ENCODE measurements at places on chromosomes 4 and X.

- DNase-seq = peak; percentile 19
These were observed 1.8 kb upstream of the EOLA2 start for GRCh38 chrX:149939905-149940673.

GRCh38 chrX:57447856-57448255, 144.0 kb upstream of the ZXDB start:
- DNase-seq = no peak

GRCh38 chr4:82611982-82612381, 50.2 kb upstream of the TMEM150C start:
- no peak for DNase-seq

DNA sequence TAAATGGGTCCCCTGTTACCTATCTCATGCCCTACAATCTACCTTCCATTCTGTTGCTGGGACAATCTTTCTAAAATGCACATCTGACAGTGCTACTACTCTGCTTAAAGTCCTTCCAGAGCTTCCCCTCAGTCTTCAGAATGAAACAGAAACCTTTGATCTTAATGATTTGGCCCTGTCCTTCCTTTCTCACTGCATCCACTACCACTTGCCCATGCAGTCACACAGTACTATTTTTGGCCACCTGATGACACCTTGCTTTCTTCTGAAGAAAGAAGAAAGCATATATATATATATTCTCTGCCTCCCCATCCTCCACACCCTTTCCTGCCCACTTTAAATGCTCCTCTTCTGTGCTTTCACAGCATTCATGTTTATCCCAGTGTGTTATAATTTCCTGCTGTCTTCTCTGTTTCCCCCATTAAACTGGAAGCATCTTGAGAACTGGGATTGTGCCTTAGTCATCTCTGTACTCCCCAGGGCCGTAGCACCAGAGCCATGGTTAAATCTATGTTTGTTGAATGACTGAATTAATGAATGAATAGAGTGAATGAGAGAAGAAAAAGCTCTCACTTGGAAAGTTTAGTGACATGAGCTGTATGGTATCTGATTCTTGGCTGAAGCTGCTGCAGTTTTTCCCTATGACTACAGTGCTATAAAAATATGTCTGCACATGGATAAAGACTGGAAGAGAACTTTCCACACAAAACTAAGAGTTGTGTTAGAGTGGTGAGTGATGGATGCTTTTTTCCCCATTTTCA, 56.2 kb downstream of the RTL9 start:
- DNase-seq = no peak

GRCh38 chr4:866068-866760, 40.3 kb upstream of the CPLX1 start:
- no peak for DNase-seq

DNA sequence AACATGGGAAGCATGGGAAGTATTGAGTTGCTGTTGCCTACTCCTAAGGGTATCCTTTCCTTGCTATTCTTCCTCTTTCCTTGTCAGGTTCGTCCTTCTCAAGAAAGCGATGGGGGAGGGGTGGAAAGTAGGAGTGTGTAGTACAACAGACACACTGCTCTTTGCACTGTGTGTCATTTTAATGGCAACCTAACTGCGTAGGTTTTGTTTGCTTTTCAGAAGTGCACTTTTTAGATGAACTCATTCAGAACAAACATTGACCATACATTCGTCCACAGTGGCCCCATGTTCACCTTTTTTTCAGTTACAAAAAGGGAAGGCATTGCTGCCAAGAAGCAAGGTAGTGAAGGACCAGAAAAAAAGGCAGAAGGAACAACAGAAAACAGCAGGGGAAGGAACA, 10.2 kb upstream of the YIPF6 start:
- no peak for DNase-seq

DNA sequence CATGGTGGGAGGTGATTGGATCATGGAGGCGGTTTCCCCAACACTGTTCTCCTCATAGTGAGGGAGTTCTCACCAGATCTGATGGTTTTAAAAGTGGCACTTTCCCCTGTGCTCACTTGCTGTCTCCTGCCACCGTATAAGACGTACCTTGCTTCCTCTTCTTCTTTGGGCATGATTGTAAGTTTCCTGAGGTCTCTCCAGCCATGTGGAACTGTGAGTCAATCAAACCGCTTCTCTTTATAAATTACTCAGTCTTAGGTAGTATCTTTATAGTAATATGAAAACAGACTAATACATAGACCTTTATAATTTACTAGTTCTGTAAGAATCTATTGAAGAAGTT, 82.5 kb upstream of the PITX2 start:
- no peak for DNase-seq

DNA sequence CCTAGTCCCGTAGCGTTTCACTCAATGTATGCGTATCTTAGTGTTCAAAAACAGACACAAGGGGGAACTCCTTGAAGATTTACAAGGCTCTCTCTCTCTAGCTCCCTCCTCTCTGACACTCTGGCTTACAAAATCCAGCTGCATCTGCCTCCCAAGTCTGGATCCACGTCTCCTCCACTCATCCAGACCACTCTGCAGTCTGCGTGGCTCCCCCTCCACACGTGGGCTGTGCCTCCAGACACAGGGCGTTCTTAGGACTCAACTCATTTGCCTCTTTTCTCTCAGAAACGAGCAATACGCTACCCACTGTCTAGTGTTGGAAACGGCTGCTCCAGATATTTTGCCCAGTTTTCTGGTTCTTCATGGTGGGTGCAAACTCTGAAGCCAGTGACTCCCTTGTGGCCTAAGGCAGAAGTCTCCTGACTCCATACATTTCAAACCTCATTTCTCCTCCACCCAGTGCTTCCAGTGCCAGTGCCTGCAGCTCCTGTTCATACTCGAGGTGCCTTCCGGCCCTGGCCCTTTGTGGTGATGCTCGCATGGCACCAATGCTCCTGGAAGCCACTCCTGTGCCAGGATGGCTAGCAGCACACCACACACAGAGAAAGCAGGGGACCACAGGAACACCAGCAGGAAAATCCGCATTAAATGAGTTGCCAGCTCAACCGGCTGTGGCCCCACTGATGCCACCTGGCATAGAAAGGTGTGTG, 24.1 kb downstream of the NAT8L start:
- no peak for DNase-seq

DNA sequence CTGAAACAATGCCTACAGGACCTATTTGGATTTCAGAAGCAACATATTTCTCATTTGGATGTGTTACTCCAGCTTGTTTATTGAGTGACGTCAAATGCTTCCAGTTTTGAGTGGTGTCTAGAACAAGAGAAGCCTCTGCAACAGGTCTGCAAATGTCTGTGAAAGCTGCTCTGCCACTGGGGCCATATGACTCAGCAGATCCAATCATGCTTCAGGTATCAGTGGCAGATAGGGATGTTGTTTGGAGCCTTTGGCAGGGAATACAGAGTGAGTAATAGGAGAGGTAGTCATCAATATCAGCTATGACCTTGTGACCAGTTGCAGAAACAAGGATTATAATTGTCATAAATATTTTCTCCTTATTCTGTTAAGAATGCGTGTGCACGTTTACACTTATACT, 141.1 kb upstream of the ZXDA start:
- DNase-seq = no peak

DNA sequence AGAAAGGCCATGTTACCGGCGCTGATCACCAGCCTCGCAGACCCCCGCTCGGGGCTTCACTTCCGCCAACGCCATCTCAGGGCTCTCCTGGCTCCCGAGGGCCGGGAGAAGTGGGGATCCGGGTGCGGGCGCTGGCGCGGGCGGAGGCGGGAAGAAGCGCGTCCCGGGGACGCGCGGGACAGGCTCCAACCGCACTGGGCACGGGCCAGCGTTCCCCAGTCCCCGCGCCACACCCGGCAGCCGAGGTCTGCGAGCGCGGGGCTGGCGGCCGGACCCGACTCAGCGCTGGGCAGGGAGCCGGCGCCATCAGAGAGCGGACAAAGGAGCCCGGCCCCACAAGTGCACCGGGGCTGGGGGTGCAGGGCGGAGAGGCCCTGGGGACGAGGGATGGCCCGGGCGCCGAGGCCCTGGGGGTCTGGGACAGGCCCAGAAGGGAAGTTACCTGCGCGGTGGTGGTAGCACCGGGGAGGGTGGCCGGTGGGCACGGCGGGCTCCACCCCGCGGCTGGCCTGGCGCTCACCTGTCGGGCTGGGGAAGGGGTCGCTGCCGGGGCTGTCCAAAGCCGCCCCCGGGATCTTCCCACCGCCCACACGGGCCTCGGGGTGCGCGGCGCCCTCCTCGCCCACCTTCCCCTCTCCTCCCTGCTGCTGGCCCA, 449 bp downstream of the CTPS2 start:
- no peak for DNase-seq

- DNase-seq = no peak
These were observed 646.5 kb upstream of the ACTRT1 start for GRCh38 chrX:128698573-128699181.

DNA sequence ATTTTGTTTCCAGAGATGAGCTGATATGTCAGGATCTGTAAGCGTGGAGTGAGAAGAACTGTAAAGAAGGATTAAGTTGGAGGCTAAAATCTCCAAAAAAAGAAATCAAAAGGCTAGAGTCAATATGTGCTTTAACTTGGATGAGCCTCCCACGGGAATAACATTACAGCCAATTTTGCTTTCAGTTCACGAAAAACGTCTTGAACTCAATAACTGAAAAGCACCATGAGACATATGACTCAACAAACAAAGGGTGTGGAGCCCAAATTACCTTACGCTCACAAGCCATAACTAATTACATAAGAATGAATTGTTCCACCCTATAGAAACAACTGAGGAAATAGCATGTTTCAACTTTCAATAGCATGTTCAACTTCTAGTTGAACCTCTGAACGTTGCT, 22.3 kb downstream of the TMPRSS11D start:
- DNase-seq = no peak

GRCh38 chrX:110846071-110846470, 50.5 kb upstream of the CHRDL1 start:
- DNase-seq = no peak

DNA sequence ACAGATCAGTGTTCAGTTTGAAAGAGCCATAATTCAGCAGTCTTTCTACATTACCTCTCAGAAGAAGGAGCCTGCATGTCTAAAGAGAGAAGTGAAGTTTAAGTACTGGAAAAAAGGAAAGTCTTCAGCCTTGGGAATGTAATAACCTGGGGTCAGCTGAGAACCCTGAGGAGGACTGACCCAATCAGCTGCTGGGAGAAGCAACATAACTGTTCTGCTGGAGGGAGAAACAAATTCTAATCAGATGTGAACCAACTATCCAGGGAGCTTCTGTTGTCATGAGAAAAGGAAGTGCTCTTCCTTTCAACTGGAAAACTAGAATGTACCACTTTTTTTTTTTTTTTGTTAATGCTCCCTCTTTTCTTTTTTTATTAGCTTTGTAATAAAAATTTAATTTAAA, 64.5 kb upstream of the PDE5A start:
- DNase-seq = no peak

GRCh38 chr4:170978990-170979389, 834.2 kb upstream of the GALNTL6 start:
- no peak for DNase-seq

- no peak for DNase-seq
These were observed 484.1 kb upstream of the CPEB2 start for GRCh38 chr4:14518136-14518535.

DNA sequence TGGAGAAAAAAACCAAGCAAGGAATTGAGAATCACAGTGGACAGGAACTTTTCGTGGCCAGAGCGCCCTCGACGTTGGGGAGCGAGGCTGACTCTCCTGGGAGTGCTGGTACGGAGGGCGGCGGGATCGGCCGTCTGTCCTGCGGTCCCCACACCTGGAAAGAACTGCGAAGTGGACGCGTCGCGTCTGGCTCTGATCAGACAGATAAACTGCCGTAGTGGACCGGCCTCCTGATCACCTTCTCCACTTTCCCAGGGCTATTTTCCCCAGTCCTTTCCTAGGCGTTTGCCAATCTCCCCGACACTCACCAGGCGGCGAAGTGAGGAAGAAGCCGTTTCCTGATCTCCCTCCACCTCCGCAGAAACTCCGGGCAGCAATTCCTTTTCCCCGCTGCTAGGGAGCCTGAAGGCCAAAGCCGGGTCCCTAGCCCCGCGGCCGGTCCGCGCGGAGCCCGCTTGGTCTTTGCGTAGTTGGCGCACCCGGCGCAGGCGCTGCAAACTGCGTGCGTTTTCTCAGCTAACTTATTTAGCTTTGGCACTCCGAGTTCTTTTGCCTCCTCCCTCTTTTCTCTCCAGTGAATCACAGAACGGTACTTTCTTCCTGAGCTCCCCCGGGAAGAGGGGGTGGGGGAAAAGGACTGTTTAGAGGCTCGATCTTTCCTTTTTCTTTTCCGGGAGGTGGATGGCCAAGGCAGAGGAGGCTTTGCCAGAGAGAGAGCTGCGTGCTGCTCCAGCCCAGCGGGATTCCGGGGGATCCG, at the start of gene ARSJ:
ARSJ (minus strand) TSS at position 500 of the 757 bp plus-strand sequence. CDS start 813 bp downstream, outside the sequence.
- no peak for DNase-seq

GRCh38 chrX:137195991-137196390, 162.2 kb upstream of the GPR101 start:
- DNase-seq = no peak

DNA sequence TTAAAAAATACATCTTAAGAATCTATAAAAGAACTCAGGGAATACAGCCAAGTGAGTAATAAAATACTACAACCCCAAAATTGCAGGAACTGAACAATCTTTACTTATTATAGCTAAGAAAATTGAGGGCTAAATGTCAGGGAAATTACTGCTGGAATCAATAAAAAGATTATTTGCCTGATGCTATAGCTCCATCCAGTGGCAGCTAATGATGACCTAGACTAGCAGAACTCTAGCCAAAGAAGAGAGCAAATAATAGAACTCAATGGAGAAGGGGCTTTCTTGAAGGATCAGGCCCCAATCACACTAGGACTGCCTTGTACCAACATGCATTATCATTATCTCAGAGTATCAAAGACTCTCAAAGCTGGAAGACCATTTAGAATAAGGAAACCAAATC, 85.0 kb upstream of the FAM241A start:
- DNase-seq = no peak

GRCh38 chr4:107939307-107939706, 8.0 kb downstream of the CYP2U1 start:
- DNase-seq = no peak

- DNase-seq = no peak
These were observed 28.2 kb downstream of the HTT-AS start for GRCh38 chr4:3046162-3046561.

- no peak for DNase-seq
These were observed 94.0 kb upstream of the RBPJ start for GRCh38 chr4:26226629-26227376.

- no peak for DNase-seq
These were observed 22.5 kb downstream of the ZNF721 start for GRCh38 chr4:476501-476900.

DNA sequence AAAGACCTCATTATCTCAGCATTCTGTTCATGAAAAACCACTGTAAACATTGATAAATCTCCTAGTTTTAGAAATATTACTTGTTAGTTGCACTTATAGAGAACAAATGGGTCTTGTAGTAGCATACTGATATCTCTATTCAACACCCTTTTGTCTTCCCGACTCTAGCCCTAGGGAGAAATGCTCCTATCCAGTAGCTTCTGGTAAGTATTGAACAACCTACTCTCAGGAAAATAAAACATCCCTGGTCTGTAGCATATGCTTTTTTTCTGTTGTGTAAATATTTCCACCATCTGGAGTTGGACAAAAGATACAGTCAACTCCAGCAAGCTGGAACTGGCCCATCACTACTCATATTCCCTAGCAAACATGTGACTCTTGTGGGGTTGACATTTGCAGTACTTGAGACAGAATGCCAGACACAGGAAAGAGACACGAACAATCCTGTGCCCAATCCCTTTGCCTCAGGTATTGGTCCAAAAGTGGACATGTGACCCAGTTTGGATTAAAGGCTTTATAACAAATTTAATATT, 188.2 kb downstream of the GC start:
- DNase-seq = no peak

Data from NCI-H2081 treated with DMSO at 0.1 percent for 48 hours (cell line).